ENCODE measurements at places on chromosomes 11 and 22.

- no peak for DNase-seq
Observed at GRCh38 chr11:126007238-126007637, 55.4 kb downstream of the CDON start.

GRCh38 chr22:48188231-48188721 is 1425.8 kb downstream of the TBC1D22A start:
- no peak for DNase-seq

- DNase-seq, result no peak
Observed at GRCh38 chr11:111229604-111230003, 15.9 kb upstream of the POU2AF2 start.

DNA sequence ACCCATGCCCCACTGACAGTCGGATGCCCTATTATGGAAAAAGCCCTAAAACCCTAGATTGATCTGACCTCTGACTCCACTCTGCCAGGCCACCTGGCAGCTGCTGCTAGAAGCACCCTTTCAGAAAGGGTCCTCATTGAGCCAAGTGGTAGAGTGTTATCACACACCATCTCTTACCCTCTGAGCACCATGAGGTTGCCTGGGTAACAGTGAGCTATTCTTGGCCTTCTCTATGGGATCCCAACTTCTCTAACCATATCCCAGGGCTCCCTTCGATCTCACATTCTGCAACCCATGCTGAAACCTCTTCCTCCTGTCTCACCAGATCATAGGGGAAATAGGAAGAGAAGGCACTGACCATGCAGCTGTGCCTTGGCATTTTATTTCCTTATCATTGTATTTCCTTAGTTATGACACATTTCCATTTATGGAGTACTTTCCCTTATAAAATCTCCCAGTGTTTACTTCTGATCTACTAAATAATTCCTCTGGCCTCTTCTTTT is 52.7 kb downstream of the MPPED2 start:
- DNase-seq, result no peak

DNA sequence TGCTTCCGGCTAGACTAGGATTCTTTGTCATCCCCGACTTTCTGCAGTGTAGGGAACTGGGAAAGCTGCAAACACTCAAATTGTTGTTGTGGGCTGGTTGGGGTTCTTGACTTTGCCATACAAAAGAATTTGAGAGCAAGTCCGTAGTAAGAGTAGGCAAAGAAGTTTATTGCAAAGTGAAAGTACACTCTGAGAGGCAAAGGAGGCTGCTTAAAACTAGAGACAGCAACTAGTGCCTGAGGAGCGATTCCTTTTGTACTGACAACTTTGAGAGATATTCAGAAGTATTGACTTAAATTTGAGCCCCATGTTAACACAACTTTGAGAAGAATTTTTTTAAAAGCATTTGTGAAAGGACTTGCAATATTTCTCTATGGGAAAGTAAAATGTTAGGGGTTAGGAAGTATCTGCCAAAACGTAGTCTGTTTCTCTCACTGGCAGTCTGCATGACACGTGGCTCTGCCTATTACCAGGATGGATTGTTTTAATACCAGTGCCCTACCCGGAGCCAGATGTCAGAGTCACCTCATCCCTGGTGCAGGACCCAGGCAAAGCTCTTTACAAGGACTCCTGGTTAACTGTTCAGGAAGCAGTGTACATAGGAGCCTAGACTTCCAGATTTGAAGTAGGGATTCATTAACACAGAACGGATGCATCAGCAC is 85.0 kb upstream of the CLPB start:
- no peak for DNase-seq

DNA sequence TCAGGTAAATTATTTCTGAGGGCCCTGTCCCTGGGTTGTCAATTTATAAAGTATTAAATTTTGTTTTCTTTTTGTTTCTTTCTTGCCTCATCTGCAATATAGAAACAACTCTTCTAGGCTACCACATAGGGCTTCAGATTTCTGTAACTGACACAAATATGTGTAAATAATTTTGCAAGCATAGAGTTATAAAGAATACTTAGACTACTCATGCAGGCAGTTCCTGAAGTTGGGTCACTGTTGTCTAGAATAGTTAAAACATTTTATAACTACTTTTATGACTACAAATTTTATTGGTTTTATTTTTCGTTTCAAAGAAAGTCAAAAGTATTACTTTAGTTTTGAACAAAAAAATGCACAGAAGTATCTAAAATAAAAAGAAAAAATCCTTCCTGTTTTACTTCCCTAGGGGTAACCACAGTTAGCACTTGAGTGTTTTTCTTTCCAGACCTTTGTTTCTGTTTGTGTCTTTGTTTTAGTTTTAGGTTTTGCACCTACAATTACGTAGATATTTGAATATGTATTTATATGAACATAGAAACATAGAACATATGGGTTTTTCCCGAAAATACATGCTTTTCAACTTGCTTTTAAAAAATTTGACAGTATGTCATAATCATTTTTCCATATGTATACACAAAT is 12.4 kb upstream of the TMEM123 start:
- no peak for DNase-seq

DNA sequence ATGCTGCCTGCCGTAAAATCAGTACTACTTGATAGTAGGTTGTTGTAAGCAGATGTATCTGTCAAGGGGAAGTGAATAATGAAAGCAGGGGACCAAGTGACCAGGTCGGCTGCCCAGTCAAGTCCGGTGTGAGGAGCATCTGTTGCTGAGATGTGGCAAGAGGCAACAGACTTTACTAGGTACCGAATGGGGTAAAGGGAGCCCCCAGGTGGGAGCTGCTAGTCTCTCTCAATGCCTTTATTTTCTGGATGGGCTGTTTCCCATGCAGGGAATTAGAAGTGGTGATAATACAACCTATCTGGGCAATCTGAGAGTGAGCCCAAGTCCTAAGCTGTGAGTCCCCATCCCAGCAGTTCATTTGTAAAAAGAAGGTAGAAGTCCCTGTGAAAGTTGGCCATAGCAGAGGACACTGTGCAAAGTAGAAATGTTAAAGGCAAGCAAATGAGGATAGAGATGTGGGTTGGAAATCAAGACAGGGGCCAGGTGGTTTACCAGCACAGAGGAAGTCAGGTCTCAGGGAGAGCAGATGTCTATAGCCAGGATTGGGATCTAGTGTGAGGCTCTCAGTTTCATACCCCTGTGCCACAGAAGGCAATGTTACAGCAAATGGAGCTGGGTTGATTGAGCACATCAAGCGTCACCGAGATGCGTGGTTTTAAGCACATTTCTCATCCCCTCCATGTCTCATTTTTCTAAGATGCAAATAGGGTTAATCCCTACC is 90.7 kb upstream of the RAG2 start:
- no peak for DNase-seq

GRCh38 chr11:114296605-114297372 is 590 bp downstream of the NNMT start:
- no peak for DNase-seq

DNA sequence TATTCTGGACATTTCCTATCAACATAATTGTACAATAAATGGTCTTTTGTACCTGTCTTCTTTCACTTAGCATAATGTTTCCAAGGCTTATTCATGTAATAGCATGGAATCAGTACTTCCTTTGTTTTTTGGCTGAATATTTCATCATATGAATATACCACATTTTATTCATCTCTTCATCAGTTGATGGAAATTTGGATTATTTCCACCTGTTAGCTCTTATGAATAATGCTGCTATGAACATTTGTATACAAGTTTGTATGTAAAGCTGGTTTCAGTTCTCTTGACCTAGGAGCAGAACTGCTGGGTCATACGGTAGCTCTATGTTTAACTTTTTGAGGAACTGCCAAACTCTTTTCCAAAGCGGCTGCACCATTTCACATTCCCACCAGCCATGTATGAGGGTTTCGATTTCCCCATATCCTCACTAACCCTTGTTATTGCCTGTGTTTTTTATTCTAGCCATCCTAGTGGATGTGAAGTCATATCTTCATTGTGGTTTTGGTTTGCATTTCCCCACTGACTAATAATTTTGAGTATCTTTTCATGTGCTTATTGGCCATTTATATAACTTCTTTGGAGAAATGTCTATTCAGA is 20.9 kb downstream of the EXT2 start:
- DNase-seq, result no peak

- no peak for DNase-seq
Observed at GRCh38 chr11:135006800-135007199, 594.8 kb upstream of the B3GAT1 start.

GRCh38 chr11:94147433-94147845 is 18.8 kb downstream of the PANX1 start:
- no peak for DNase-seq

- DNase-seq, result no peak
Observed at GRCh38 chr22:44956840-44957767, 52.7 kb downstream of the PHF21B start.

DNA sequence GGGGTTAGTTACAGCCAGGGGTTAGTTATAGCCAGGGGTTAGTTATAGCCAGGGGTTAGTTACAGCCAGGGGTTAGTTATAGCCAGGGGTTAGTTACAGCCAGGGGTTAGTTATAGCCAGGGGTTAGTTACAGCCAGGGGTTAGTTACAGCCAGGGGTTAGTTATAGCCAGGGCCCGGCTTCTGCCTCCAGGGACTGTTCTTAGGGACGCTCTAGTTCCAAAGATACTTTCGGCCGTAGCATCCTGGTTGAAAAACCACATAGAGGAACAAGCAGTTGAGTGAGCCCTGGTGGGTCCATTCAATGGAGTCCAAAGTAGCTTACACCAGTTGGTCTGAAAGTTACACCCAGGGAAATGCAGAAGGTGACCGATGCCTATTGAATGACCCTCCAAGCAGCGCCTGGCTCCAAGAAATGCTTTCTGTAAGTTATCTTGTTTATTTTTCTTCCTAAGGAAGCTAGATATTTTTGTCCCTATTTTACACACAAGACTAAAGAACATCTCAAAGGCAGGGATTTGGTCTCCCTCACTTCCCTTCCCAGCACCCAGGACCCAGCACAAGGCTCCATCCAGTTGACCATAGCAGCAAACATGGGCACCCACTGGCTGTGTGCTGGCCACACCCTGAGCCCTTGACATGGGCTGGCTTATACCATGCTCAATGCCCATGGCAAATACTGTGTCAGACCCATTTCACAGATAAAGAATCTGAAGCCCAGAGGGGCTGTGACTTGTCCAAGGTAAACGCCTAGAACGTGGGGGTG is 49.7 kb upstream of the SHISAL1 start:
- no peak for DNase-seq

- no peak for DNase-seq
Observed at GRCh38 chr22:24512043-24512442, 16.9 kb downstream of the UPB1 start.

DNA sequence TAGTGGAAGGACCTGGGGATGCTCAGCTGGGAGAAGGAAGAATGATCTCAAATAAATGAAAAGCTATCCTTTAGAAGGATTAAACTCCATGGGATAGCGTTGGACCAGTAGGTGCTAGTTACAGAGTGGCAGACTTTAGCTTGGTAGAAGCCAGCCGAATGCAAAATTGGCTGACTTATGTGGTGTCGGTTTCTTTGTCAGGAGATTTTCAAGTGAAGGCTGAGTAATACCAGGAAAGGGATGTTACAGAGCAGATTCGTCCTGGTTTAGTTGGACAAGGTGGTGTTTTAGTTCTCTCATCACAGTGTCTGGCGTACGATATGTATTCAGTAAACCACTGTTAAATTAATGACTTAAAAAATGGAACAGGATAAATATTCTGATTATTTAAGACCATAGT is 26.0 kb downstream of the FDX1 start:
- DNase-seq, result no peak

- DNase-seq, result no peak
Observed at GRCh38 chr11:122179961-122180834, 64.2 kb upstream of the BLID start.

- DNase-seq, result no peak
Observed at GRCh38 chr11:27557226-27557625, 50.7 kb upstream of the LIN7C start.

GRCh38 chr11:93813974-93814373 is 29.9 kb downstream of the MED17 start:
- no peak for DNase-seq

DNA sequence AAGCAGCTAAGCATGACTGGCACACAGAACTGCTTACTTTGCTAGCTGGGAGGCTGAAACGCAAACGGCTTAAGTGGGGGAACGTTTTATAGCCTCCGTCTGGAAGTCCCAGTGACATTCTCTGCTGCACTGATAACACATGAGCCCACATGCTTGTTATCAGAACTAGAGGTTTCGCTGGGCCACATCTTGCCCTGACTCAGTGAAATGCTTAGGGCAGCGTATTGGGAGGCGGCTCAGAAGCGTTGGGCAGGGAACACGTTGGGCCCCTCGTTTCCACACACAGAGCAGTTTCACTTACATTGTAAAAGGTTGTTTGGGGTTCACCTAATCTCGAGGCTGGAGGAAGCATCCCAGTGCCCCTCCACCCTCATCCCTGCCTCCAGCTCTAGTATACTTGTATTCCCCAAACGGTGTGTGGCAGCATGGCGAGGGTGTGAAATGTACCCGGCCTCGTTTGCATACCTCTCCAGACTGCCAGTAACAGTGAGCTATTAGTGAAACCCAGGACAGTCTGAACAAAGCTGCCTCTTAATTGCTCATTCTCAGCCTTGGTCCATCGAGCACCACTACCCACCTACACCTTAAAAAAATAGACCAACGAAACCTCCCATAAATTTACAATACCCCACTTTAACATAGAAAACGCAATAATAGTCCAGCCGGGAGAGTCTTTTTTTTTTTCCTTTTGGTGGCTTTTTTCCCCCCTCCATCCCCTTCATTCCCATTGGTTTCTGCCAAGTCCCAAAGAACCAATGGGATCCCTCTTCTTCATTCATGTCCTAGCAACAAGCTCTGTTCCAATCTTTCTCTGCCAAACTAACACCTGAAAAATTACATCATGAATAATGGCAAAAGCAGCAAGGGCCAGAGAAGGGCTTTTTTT is 218.8 kb upstream of the SORL1-AS1 start:
- DNase-seq, result peak; percentile 88

- DNase-seq, result no peak
Observed at GRCh38 chr22:18024956-18025720, 777 bp upstream of the MICAL3 start.

DNA sequence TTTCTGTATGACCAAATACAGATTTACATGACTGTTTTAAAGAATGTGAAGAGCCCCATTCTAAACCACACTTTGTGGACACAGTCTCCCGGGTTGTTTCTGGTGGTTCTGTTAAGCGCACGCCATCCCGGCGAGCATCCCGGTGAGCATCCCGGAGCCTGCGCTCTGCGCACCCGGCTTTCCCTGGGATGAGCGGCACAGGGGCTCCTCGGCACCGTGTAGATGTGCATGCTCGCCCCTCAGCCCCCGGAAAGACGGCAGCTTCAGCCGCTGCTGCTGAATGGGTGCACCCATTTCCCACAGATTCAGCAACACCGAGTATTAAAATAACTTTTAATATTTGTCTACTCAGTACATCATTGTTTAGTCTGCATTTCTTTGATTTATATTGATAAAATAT is 36.0 kb downstream of the GLB1L2 start:
- DNase-seq, result no peak
